C1 segment of cervical spinal cord (tissue), 14 donors: ENCODE measurements at places on chromosomes 12 and 14.

DNA sequence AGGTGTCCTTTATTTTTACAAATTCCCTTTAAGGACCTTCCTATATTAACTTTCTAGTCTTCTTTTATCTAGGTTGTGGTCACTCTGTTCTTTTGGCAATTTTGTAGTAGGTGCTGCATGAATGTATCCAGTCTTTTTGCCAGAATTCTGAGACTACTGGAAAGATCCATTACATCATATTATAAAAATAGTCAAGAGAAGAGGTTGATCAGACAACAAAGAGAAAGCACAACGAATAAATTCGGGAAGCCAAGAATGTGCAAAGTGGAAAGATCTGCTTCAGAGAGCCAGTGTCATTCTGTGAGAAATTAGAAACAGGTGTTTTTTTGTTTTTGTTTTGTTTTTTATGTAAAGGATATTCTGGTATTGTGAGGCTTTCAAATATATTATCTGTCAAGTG, 15.8 kb upstream of the SLC16A7 start:
- no peak for DNase-seq

DNA sequence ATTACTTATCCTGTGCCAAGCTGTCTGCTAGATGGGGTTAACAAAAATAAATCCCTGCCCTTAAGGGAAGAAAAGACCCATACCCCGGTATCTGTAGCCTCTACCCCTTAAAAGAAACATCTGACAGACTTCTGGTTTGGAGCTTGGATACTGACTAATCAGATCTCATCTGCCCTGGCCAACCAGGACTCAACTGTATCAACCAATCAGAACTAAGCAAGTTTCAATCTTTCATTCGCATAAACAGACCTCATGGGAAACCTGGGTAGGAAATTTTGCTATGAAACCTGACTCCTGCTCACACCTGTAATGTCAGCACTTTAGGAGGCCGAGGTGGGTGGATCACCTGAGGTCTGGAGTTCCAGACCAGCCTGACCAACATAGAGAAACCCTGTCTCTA, 26.4 kb upstream of the PRMT8 start:
- no peak for DNase-seq

- no peak for DNase-seq
These were observed 13.7 kb downstream of the ATG2B start for GRCh38 chr14:96349286-96350075.

GRCh38 chr14:64186231-64187129, 107.7 kb downstream of the ESR2 start:
- no peak for DNase-seq

- no peak for DNase-seq
These were observed 2.3 kb upstream of the HSPB8 start for GRCh38 chr12:119176267-119177055.

DNA sequence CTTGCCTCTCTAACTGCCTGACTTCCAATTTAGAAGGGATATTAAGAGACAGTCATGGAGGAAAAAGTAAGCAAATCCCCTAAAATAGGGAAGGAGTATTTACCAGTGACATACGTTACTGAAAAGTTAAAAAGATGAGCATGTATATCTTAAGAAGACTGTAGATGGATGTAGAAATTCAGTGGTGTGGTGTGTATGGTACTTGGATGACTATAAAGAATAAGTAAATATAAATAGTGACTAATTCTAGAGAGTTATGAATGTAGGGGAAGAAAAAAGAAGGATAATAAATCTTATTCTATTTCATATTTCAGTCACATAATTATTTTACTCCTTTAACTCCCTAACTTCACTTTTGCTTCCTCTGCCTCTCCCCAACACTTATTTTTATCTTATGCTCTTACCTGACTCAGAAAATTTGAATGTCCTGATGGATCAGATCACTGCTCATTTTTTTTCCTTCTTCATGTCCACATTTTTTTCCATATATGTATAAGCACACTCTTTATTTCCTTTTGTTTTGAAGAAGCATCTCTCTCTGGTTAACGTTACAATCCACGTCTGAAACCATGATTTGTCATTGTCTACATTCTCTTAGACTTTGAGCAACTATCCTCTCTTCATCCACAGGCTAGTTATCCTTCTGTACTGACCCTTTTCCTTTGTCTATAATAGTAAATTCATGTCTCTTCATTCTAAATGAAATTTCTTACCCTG, 422.7 kb upstream of the SYT1 start:
- DNase-seq, result no peak

DNA sequence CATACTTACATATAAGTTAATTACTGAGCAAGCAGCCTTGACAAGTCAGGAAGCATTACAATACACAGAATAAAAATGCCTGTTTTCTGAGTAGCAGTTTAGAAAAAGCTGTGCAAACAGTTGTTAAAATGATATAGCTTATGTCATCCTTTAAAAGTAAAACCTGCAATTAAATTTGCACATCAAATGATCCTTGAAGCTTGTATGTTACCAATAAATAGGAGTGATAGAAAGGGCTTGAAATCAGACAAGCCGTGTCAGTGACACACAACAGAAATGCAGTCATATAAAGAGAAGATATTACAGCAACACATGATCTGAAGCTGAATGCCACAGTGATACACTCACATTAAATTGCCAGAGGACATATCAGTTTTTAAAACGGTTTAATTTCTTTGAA, 70.0 kb downstream of the EPS8 start:
- no peak for DNase-seq

- no peak for DNase-seq
These were observed 17.2 kb downstream of the USP30 start for GRCh38 chr12:109069307-109070271.

GRCh38 chr14:25953532-25954139, 644.2 kb downstream of the NOVA1 start:
- DNase-seq, result no peak

DNA sequence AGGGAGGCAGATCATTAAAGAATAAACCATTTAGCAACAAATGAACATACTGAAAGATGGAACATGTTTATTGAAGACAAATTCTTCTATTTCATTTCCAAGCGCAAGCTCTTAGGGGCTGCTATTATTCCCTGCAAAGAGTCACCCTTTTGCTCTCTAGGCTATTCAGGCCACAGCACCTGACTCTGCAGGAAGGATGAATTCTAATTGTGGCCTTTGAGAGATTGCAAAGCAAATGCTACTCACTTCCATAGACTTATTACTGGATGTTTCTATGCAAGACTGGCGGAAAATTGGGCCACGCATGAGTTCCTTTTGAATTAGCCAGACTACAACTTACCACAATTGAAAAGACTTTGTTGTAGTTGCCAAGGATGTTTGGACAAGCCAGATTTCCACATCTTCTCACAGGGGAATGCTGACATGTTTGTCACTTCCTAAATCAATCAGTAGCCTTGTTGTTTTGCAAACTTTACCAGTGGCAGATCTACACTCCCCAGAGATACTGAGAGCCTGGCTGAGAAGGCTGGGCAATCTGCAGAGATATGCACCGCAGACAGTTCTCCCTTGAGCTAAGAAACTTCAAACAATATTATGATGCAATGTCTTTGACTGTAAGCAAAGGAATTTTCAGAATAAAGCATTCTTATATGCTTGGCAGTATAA, 334.3 kb upstream of the SYT1 start:
- DNase-seq, result no peak

GRCh38 chr12:113569806-113570205, 98.1 kb upstream of the LHX5 start:
- DNase-seq, result peak; percentile 68

GRCh38 chr12:15276088-15276698, 46.1 kb upstream of the PTPRO start:
- DNase-seq, result peak; percentile 5

DNA sequence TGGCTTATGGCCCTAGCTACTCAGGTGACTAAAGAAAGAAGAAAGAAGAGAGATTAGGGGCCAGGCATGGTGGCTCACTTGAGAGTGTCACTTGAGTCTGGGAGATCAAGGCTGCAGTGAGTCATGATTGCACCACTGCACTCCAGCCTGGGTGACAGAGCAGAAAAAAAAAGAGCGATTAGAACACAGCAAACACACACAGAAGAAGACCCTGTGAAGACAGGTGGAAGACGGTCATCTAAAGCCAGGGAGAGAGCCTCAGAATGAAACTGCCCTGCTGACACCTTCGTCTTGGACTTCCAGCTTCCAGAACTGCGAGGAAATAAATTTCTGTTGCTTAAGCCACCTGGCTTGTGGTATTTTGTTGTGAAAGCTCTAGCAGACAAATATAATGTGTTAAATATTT, 17.5 kb upstream of the PPP1CC start:
- DNase-seq, result no peak

DNA sequence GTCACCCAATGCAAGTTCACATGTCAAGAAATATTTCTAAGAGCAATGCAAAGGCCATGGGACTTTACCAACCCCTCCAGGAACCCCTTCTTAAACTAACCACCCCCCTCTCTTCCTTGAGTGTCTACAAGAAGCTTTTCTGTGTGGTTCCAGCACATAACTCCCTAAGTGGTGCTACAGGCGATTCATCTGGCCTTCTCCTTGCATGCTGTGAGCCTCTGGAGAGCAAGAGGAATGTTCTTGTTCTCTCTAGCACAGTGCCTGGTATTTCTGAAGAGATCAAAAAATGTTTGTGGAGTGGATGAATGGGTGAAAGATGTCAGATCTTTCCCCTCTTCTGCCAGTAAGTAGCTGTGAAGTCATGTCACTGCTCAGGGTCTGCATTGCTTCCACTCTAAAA, 5.9 kb upstream of the RNASE12 start:
- DNase-seq, result no peak

- DNase-seq, result no peak
These were observed 384.1 kb upstream of the LRFN5 start for GRCh38 chr14:41222581-41222980.

DNA sequence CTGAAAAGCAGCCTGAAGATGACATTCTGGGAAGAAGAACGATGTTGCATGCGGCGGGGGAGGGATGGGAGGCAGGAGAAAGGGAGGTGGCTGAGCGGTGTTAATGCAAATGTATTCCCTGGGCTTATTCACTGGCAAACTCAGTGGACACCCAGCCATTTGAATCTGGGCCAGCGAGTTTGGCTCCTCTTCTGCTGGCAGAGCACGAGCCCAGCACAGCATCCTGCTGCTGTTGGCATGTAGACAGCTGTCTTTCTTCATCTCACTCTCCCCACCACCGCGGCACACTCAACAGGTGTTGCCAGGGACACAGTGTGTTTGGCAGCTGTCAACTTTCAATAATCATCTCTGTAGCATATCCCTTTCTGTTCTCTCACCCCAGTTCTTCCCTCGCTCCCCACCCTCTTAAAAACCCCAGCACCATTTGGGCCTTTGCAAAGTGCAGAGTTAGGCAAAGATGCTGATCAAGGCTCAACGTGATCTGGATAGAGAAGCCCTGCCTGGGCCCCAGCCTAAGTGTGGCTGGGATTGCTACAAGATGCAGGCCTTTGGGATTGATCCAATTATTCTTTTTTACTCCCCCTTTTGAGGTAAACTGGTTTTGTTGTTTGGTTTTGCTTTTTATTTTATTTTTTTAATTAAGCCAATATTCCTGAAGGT, 131.9 kb downstream of the EXOC5 start:
- no peak for DNase-seq

GRCh38 chr14:57495416-57495815, 1.8 kb upstream of the CCDC198 start:
- DNase-seq, result no peak

DNA sequence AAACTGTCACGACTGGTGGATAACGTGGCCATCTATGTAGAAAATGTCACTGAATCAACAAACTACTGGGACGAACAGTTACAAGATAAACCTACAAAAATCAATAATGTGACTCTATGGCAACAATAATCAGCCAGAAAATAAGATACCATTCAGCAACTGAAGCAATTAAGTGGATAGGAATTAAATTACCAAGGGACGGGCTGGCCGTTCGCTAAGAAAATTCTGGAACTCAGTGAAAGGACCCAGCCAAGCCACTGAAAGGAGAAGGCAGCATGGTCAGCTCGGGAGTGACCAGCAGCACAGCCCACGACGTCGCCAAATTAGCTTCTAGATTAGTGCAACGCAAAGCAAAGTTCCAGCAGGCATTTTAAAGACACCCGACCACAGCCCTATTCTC, 33.6 kb upstream of the TMEM179 start:
- no peak for DNase-seq

- no peak for DNase-seq
These were observed 157.5 kb downstream of the TMTC3 start for GRCh38 chr12:88299567-88300101.

- peak; percentile 36 for DNase-seq
These were observed 318.4 kb downstream of the RAD51B start for GRCh38 chr14:68137704-68138619.

DNA sequence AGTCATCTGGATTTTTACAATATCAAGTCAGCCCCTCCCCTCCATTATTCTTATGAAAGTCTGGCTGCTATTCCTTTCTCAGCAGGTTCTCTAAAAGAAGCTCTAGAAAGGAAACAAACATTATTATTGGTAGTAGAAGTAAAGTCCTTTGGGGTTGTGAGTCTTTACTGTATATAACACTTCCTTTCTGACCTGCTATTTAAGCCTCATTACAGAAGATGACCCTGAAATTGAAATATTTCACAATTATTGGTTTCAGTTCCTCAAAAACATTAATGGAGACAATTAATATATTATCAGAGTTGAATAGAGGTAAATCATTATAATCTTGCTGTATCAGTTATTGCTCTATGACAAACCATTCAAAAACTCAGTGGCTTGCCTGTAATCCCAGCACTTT, 19.3 kb downstream of the PLEKHA5 start:
- DNase-seq, result no peak

- DNase-seq, result no peak
These were observed 4.5 kb downstream of the ALKBH2 start for GRCh38 chr12:109088818-109089217.

GRCh38 chr12:116037941-116038837, 239.3 kb downstream of the MED13L start:
- no peak for DNase-seq

DNA sequence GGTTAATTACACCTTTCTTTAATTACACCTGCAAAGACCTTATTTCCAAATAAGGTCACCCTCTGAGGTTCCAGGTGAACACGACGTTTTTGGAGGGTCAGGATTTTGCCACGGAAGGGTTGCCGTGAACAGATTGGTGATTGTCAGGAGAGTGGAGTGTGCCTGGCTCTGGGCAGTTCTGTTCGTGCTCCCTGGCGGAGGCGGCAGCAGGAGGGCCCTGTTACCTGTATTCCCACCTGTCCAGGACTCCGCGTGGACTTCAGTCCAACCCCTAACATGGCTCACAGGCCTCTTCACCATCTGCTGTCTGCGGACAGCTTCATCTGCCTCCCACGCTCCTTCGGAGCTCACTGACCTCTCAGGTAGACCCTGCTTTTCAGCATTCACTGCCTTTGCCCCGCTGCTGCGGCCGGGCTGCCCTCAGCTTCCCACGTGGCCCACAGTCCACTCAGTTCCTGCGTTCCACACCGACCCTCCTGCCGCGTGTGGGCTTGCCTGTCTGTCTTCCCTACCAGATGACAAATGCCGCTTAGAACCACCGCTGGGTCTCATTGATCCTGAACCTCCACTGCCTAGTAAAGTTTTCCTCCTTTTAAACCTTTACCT, 187.5 kb upstream of the DIO3 start:
- DNase-seq, result no peak

DNA sequence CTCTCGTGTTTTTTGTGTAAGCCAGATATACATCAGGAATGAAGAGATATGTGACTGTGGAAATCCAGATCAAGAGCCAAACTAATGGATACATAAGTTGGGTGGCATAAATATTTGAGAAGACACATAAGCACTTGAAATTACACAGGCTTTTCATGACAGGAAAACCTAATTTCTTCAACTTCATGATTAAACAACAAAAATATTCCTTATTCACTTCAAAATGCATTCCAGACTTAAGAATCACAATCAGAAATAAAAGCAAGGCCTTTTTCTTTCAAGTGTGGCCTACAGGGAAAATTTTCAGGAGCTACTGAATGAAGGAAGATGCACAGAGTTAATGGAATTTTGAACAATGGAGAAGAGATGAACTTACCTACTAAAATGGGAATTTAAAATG, 515.6 kb downstream of the FOXG1 start:
- DNase-seq, result no peak
